ENCODE measurements at places on chromosomes 7 and 10. TPM values are rescaled to one million over a fixed set of nuclear protein-coding genes. Genes with fewer than 3 reads are reported as not detected.

DNA sequence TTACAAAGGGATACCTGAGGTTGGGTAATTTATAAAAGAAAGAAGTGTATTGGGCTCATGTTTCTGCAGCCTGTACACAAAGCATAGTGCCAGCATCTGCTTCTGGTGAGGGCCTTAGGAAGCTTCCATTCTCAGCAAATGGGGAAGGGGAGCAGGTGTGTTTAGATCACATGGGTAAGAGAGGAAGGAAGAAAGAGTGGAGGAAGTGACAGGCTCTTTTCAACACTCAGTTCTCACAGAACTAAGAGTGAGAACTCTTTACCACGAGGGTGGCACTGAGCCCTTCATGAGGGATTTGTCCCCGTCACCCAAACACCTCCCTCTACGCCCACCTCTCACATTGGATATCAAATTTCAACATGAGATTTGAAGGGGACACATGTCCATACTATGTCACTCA, 506 bp upstream of the FAM170B start:
- DNase-seq: no peak

- no peak for DNase-seq
These were observed 151.6 kb upstream of the STEAP4 start for GRCh38 chr7:88458279-88458678.

DNA sequence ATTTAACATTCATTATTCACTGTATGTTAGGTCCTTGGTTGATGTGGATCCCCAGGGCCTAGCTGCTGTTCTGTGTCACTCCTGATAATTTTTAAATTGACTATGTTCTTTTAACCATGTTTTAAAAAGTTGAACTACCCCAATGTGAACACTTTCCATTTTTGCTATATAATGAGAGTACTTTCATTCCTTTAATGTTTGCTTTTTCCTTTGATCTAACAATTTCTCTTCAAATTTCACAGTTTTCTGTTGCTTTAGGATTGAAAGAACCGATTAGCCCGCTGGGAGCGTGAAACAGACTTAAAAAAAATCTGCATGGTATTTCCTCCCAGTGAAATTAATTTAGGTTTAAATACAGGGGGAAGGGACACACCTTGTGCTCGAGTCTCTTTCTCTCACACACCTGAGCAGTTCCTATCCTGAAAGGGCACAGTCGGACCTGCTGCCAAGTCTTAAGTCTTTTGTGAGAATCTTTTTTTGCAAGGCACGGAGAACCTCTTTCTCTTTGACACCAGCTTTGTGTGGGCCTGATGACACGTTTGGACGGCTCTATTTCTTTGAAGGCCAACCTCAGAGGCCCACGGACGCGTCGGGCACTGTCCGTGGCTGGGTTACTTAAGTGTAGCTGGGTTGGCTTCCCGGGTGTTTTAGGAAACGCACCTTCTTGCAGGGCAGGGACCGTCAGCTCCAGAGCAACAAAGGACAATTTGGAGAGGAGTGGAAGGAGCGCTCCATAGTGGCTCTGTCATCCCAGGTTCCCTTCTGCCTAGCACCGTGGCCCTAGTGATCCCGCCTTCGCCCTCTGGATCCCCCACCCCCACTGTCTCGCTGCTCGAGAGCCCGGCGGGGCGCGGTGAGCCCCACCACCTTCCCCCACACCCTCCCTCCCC, 1.0 kb upstream of the CHN2 start:
- peak; percentile 36 for DNase-seq

- DNase-seq: no peak
These were observed 3.4 kb downstream of the CDK1 start for GRCh38 chr10:60781661-60782060.

GRCh38 chr7:72153132-72153512, 259.0 kb downstream of the CALN1 start:
- DNase-seq: no peak

DNA sequence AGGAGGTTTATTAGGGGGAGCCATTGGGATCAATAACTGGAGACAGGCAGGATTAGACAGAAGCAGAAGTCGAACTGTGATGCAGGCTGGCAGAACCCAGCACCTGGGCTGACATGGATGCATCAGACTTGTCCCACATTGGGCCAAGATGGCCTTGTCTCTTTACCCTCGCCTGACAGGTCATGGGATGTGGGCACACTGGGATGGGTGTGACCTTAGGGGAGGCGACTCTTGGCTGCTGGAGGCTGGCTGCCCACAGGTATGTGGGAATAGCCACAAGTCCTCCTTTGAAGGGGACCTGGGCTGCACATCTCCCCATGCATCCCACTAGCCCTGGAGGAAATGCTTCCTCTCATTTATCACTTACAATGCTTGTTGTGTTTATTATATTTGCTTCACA, 17.3 kb downstream of the NFE2L3 start:
- no peak for DNase-seq

DNA sequence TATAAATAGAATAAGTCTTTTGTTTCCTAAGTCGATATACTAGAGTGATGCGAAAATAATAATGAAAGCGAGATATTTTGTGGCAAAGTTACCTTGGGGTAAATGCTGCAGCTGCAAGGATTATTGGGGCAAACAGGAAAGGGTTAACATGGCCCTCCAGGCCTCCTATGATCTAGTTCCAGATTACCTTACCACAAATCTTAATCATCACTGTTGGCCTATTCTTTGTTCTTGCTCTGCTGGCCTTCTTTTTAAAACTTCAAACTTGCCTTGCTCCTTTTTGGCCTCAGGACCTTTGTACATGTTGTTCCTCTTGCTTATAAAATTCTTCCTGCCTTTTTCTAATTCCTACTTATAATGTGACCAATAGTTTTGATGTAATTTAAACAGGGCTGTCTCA, 81.5 kb downstream of the SEMA3C start:
- no peak for DNase-seq

DNA sequence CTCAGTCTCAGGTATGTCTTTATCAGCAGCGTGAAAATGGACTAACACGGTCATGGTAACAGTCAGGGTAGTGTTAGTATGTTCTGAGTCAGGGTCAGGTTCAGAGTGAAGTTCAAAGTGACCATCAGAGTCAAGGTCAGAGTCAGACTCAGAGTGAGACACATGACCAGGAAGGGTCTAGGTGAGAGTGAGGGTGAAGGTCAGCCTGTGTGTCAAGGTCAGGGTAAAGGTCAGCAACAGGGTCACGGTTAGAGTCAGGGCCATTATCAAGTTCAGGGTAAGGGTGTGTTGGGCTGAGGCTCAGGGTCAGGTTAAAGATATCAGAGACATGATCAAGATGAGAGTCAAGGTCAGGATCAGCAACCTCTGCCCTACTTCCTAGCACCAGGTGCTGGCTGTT, 4.0 kb downstream of the MRPS24 start:
- no peak for DNase-seq

GRCh38 chr7:158761945-158762344, 57.3 kb upstream of the NCAPG2 start:
- no peak for DNase-seq

GRCh38 chr10:111524134-111524533, 447.3 kb downstream of the ADRA2A start:
- no peak for DNase-seq

GRCh38 chr10:24278176-24278889, 69.4 kb downstream of the KIAA1217 start:
- no peak for DNase-seq

DNA sequence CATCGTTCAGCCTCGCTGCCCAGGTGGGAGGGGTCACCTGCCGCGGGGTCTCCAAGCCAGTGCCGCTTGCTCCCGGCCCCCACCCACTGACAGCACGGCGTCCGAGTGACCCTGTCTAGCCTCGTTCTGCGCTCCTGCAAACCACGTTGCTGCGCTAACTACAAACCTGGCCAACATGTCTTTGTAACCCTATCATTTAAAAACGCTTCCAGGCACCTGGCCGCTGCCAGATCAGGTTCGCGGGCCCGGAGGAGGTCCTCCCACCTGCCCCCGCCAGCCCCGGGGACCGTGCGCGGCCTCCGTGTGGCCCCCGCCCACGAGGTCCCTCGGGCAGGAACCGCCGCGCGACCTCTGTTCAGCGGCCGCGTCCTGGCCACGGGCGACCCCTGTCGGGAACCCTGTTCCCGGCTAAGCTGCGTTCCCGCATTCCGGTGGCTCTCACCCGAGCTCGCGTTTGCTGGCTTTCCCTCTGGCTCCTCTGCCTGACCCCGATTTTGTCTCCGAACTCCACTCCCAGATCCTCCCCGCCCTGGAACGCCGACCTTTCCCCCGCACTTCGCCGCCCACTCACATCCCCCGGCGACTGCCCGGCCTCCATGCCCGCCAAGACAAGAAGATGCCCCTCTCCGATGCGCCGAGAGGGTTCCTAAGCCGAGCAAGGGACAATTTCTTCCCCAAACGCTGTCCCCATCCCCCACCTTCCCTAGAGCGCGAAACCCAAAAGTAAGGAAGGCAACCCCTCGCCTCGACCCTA, 2.4 kb downstream of the SFMBT2 start:
- peak; percentile 79 for DNase-seq

DNA sequence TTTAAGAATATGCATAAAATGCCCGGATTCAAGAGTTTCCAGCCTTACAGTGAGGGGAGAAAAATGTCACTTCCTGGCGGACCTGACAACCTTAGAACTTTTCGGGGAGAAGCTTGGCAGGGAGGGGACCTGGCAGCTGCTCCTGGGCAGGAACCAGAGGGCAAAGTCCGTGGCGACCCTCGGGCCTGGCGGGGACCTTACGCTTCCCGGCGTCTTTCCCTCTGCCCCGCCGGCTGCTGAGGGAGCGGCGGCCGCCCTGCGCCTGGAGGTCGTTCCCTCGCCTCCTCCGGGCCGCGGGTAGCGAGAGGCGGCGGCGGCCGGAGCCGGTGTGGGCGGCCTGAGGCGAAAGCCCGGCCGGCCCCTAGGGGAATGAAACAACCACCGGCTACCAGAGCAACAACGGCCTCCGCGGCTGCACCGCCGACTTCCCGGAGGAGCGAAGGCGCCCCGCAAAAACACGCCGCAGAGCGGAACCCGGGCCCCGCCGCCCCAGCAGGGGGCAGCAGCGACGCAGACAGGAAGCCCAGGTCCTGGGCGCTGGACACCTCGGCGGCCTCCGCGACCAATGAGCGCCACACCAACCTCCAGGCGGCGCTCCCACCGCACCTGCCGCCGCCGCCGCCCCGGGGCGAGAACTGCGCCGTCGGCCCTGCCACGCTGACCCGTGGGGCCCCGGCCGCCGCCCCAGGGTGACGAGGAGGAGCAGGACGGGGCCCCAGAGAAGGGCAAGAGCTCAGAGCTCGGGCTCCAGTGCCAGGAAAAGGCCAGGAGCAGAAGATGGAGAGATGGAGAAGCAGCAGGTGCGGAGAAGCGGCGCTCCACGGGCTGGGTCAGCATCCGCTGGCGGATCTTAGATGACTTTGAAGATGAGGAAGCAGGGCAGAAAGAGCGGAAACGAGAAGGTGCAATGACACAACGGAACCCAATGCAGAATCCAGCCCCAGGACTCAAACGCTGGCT, 10.5 kb upstream of the ACSM6 start:
- peak; percentile 90 for DNase-seq

DNA sequence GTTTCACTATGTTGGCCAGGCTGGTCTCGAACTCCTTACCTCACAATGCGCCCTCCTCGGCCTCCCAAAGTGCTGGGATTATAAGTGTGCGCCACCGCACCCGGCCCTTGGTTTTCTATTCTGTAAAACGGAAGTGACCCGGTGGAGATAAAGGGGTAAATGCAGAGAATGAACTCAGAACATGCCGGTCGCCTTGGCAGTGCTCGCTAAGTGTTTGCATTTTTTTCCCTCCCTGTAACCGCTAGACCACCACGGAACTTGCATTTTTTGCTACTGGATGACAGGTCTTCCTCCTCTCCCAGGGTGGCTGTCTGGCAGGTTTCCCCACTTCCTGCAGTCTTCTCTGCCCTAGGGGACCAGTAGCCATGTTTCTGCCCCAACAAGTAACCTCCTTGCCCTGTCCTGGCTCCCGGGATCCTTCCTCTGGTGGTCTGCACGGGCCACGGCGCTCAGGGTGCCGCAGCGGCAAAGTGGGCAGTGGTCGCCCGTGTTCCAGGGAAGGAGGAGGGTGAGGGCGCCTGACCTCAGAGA, 18.8 kb upstream of the GNA12 start:
- DNase-seq: no peak

- peak; percentile 72 for DNase-seq
These were observed 106.3 kb downstream of the SLIT1 start for GRCh38 chr10:97079448-97079847.

- DNase-seq: no peak
These were observed 24.5 kb downstream of the UNCX start for GRCh38 chr7:1257221-1257620.

DNA sequence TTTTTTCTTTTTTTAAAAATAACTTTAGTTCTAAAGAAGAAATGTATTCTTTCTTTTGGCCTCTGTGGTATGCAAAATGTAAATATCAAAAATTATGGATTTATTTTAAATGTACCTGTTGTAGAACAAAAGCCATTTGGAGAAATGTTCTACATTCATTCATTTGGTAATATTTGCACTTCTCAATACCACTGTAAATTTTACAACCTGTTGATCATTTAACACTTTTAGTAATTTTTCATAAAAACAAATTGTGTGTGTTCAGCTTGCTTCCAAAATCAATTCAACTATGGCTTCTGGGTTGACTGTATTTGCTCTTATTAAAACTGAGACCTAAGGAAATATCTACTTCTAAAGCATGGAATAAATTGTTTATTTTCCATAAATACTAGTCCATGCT, 2.3 kb upstream of the IGF2BP3 start:
- DNase-seq: no peak

DNA sequence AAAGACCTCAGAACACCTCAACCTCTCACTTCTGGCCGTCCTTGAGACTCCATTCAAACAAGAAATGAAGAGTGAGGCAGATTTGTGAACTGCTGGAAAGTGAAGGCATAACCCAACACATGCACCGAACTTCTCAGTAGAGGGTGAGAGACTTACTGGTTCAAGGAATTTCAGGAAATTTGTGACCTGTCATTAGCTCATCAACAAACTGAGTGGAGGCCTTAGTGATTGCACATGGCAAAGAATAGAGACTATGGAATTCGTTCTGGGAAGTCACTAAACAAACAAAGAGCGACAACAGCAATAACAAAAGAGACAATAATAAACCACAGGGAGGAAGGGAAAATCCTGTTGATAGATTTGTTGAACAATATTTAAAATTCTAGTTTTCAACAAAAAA, 125.0 kb upstream of the AKR1E2 start:
- DNase-seq: no peak

GRCh38 chr10:131652438-131653139, 248.2 kb upstream of the PPP2R2D start:
- peak; percentile 68 for DNase-seq

Gene NUDT1
- polyA plus RNA-seq: 82.3 TPM

Gene TMEM184A
- polyA plus RNA-seq: 4.3 TPM

Gene CYP2C19
- not detected for polyA plus RNA-seq

Gene FGFBP3
- 4.6 TPM for polyA plus RNA-seq

Gene WEE2
- not detected for polyA plus RNA-seq

Gene SUFU
- 14.5 TPM for polyA plus RNA-seq

Gene XRCC2
- polyA plus RNA-seq: 1.2 TPM

Gene SLC39A12
- polyA plus RNA-seq: 12.8 TPM

Gene FKBP6
- not detected for polyA plus RNA-seq

Gene DUSP5
- 2.8 TPM for polyA plus RNA-seq

Gene IFT22
- 89.1 TPM for polyA plus RNA-seq

Gene CPSF4
- polyA plus RNA-seq: 39.9 TPM

Gene GNAT3
- polyA plus RNA-seq: not detected

Gene CACNB2
- polyA plus RNA-seq: 2.9 TPM

Gene NIPSNAP2
- 75.0 TPM for polyA plus RNA-seq

Gene IGF2BP3
- not detected for polyA plus RNA-seq

Gene DLX6
- 5.5 TPM for polyA plus RNA-seq

Gene NKX1-2
- polyA plus RNA-seq: 0.08 TPM
